Epithelial cell of proximal tubule (primary cell): ENCODE measurements at places on chromosomes 11 and 22.

DNA sequence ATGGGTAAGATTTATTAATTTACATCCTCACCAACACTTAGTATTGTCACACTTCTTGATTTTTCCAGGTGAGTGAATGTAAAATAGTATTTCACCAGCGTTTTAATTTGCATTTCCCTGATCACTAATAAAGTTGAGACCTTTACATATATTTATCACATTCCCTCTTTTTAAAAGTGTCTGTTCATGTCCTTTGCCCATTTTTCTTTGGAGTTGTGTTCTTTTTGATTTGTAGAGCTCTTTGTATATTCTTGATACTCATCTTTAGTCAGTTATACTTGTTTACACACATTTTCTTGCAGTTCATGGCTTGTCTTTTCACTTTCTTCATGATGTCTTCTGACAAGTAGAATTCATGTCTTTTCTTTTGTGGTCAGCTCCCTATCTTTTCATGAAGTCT lies 2.2 kb upstream of the PLAAT5 start:
- no peak for DNase-seq

DNA sequence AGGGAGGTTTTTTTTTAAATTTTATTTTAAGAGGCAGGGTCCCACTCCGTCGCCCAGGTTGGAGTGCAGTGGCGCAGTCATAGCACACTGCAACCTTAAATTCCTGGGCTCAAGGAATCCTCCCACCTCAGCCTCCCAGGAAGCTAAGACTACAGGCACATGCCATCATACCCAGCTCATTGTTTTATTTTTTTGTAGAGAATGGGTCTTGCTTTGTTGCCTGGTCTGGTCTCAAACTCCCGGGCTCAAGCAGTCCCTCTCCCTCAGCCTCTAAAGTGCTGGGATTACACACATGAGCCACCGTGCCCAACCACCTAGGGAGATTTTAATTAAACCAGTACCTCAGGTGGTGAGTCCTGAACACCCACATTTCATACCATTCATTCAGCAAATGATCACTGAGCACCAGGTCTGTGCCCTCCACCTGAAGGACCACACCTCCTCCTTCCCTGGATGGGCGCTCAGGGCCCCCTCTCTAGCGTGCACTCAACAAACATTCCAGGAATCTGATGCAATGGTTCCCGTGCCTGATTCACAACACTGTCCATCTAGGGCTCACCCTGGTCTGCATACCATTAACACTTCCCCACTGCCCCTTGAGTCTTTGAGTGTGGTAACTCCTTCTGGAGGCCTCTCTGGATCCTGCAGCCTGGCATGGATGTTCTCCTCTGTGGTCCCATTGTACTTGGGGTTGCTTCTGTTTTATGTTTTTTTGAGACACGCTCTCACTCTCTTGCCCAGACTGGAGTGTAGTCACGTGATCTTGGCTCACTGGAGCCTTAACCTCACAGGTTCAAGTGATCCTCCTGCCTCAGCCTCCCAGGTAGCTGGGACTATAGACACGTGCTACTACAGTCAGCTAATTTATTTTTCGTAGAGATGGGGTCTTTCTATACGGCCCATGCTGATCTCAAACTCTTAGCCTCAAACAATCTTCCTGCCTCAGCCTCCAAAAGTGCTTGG lies 9.6 kb upstream of the MYH9 start:
- DNase-seq: no peak

- DNase-seq: no peak
Measured at GRCh38 chr22:48227341-48228018, 1465.0 kb downstream of the TBC1D22A start.

- no peak for DNase-seq
Measured at GRCh38 chr11:57426439-57426928, 437 bp downstream of the SLC43A3 start.

GRCh38 chr11:128884703-128885338 lies 6.3 kb upstream of the KCNJ5 start:
- DNase-seq: no peak

- DNase-seq: no peak
Measured at GRCh38 chr11:88363004-88363403, 25.5 kb upstream of the CTSC start.

DNA sequence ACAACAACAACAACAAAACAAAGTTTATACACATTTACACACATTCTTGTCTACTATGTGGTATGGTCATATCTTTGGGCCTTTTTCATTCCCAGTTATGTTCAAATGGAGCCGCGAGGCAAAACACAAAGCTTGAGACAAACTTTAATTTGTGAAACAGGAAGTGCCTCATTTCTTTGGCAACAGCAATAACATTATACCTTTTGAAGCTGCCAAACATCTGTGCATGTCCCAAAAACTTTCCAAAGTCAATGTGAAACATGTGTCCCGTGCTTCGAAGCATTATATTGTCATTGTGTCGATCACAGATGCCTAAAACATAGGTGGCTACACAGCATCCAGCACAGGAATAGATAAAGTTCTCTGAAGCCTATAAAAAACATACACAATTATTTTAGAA lies 25.0 kb upstream of the RPS13 start:
- DNase-seq: no peak

- DNase-seq: no peak
Measured at GRCh38 chr11:95392644-95393043, 161.6 kb upstream of the SESN3 start.

- no peak for DNase-seq
Measured at GRCh38 chr22:48960576-48960975, 867.1 kb downstream of the BRD1 start.

DNA sequence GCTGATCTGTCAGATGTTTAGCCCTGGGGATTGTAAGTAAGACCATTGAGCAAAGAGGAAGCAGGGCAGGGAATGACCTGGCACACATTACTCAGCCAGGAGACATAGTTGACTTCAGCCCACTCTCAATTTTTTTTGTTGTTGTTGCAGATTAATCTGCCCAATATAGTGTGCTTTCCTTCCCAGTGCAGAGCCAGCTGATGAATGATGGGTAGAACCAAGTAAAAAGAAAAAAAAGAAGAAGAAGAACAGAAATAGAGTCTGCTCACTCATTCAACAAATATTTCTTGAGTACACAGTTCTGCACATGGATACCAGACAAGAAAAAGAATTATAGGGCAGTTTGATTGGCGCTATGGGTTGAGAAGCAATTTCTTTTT lies 292.7 kb downstream of the ETS1 start:
- DNase-seq: no peak

DNA sequence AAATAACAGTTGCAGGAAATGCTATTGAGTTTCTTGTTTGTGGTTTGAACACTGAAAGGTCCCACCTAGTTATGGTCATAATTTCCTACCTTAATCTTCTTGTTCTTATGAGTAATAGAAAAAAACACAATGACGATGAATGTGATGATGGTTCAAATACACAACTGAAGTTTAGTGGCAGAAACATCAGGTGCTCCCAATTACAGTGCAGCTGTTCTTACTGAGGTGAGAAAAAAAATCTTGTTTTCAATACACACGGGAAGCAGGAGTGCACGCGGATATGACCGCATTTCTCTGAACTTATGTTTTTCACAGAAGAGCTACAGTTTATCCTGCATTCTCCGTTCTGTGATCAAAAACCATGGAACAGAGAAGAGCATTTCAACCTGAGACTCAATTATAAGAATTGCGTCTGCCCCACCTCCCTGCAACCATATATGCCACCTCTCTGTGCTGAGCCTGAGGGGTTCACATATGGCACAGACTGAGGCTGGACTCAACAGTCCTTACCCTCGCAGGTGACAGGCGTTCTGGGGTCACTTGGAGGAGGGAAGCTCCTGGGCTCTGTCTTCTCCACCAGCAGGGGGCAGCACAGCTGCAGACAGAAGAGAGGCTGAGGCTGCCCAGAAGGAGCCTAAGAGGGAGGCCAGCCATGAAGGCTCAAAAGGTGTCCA lies 99.7 kb upstream of the IGLL5 start:
- no peak for DNase-seq

- no peak for DNase-seq
Measured at GRCh38 chr22:20571531-20572007, 64.2 kb downstream of the MED15 start.

- DNase-seq: no peak
Measured at GRCh38 chr11:612201-612960, 3.4 kb downstream of the IRF7 start.

DNA sequence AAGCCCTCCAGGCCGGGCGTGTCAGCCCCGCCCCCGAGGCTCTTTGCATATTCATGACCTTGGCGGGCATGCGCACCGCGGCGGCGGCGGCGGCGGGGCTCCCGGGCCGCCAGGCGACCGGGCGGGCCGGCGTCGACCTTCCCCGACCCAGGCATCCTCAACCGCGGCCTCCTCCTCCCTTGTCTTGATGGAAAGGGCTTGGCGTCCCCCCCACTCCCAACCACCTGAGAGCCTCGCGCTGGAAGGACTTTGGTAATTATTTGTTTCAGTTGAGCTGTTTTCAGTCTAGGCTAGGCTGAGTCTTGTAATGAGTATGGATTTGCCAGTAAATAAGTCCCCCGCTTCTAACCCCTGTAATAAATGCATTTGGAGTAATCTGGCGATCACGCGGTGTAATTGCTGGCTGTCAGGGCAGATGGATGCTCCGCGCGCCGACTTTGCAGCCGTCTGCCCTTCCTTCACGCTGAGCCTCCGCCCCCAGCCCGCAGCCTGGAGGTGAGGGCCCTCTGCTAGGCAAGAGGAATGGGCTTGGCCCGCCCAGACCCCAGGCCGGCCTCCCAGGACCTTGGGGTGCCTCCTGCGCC lies 25.2 kb downstream of the FLRT1 start:
- no peak for DNase-seq

- DNase-seq: no peak
Measured at GRCh38 chr11:79173615-79174014, 267.2 kb downstream of the TENM4 start.

DNA sequence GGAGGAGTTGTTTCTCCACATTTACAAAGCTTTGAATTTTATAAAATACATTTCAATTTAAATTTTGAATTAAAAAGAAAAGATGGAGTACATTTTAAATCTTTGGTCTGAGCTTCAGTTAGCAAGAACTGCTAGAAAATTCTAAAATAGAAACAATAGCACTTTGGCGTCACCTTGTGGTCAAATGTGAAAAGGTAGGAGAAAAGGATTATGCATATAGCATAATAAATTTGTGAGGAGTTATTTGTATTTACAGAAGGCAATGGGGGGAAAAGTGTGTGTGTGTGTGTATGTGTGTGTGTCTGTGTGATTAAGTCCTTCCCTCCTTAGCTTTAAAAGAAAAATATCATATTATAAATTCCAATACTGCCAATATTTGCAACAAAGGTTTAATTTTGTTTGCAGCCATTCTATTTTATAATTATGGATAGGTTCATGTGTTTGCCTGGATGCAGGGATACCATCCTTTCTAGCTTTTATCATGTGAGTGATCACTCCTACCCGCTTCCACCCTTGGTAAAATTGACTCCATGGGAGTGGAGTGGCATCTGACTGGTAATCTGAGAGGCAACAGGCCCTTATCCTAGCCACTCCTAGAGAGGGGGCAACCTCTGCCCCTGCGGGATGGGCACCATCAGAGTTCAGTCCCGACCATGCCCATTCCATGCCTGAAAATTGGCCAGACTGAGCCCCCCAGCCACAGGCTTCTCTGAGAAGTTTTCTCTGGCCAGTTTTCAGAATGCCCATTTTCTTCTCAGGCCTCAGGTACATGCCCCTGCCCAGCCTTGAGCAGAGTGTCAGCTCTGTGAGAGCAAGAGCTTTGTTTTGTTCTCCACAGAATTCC lies 13.6 kb upstream of the LGR4 start:
- no peak for DNase-seq
